Stimulated activated CD4-positive, alpha-beta T cell treated with anti-CD3 and anti-CD28 coated beads, Interleukin-4, amount 100 ng/mL, for 48 hours (primary cell): ENCODE measurements at places on chromosomes 12 and 14.

- DNase-seq = no peak
Measured at GRCh38 chr12:113052326-113052725, 4.2 kb upstream of the DTX1 start.

DNA sequence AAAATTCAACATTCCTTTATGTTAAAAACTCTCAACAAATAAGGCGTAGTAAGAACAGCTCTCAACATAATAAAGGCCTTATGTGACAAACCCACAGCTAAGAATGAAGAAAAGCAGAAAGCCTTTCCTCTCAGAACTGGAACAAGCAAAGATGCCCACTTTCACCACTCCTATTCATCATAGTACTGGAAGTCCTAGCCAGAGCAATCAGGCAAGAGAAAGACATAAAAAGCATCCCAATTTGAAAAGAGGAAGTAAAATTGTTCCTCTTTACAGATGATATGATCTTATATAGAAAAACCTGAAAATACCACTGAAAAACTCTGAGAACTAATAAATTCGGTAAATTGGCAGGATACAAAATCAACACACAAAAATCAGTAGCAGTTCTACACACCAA, 52.1 kb downstream of the STON2 start:
- DNase-seq = no peak

DNA sequence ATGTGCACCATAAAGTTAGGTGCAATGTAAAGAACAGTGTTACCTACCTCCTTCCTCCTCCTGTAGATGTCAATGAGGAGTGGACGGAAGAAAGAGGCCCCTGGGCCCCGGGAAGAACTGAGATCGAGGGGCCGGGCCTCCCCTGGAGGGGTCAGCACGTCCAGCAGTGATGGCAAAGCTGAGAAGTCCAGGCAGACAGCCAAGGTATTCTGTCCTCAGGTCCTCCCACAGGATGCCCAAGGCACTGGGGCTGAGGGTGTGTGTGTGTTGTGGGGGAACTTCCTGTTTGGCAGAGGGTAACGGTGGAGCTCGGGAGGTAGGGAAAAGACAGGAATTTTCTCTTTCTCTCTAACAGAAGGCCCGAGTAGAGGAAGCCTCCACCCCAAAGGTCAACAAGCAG, 6.4 kb downstream of the ATN1 start:
- no peak for DNase-seq

- no peak for DNase-seq
Measured at GRCh38 chr14:55605793-55606192, 25.8 kb downstream of the KTN1 start.

DNA sequence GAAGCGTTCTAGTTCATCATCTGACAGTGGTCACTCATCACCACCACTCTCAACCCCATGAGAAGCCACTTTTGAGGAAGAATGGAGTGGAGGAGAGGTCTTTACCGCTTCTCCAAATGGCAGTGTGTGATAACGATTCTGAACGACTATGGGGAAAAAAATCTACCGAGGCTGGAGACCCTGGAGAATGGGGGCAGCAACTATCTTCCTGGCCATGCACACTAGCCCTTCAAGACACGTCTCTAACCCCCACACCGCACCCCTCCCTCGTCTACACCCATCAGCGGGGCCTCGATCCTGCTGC, 365 bp downstream of the ING4 start:
- DNase-seq = no peak

DNA sequence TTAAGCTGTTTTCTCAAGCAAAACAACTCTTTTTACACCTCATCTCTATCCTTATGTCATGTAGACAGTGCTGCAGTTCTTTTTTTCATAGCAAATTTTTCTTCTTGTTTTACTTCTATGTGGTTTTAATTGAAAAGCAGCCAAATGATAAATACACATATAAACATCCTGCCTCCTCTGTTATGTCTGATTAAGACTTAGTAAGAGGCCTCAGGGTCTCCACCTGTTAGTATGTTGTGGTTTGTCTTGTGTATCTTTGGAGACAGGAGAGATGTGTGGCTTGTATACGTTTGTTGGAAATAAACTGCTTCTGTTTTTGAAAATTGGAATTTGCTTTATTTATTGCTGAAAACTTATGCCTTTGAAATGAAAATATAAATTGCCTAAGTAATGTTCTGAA, 32.0 kb downstream of the PEX5 start:
- no peak for DNase-seq

DNA sequence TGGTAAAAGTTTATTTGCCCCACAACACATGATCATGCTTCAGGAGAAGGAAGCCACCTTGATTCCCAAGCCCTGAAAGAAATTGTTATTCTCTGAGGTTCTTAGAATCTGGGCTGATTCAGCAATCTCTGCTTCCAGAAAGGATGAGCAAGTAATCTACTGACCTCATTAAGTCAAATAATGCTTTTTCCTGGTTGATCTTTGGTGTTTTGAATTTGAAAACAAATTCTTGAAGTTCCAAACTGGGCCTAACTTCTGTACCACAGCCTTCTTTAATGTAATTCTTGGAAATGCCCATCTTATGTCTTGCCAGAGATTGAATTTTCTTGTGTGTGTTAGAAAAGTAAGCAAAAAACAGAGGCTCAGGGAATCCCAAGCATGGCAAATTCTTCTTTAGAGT, 319.2 kb upstream of the DDHD1 start:
- DNase-seq = no peak

DNA sequence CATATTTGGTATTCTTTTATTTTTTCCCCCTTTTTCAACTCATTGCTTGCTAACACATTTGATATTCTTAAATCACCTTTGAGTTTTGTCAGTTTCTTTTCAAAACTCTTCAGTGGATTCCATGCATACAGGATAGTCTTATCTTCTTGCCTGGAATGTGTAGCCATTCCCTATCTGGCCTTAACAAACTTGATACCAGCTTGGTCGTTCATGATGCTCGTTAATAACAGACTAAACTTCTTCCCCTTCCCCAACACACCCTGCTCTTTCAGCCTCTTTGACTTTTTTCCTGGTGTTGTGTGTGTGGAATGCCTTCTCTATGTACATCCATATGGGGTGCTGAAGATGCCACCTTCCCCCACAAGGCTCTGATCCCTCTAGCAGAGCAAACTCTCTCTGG, 17.7 kb upstream of the CALM1 start:
- DNase-seq = no peak

GRCh38 chr12:47066278-47067025, 13.0 kb upstream of the PCED1B start:
- no peak for DNase-seq

- DNase-seq = no peak
Measured at GRCh38 chr12:18428416-18428815, 167.1 kb downstream of the PIK3C2G start.
